Activated CD4-positive, alpha-beta T cell treated with anti-CD3 and anti-CD28 coated beads for 24 hours (primary cell): ENCODE measurements at places on chromosomes 13 and 19.

- DNase-seq, result peak; percentile 51
Observed at GRCh38 chr19:45640849-45641273, 1.7 kb upstream of the EML2 start.

- no peak for DNase-seq
Observed at GRCh38 chr13:29260684-29261083, 334.8 kb downstream of the SLC7A1 start.

DNA sequence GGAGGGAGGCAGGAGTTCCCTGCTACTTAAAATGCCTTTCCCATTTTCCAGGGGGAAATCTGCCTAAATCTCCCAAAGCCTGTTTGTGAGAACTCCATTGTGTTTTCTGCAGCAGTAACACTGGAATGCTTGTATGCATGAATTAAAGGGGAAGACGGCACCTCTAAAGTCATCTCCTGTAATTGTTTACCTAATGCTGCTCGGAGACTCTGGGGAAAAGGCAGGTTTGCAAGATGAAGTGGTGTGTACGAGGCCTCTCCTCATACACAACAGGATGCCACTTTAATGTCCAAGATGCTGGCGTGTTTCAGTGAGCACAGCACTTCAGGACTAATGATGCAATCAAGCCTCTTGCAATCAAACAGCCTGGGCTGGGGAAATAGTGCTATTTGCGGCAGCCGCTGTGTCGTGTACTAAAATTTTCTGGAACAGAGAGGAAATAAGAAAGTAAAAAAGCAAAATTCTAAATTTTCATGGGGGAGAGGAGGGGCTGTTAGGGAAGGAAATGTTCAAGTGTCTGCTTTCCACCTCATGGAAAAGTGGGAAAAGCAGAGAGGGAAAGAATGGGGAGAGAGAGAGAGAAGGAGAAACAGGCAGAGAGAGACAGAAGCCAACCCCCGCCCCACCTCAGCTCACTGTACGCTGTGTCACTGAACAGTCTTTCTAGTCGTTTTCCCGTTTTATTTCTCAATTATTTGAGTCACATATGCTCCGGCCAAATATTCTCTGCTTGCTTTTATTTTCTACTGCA, 32.9 kb downstream of the TSHZ3 start:
- no peak for DNase-seq

DNA sequence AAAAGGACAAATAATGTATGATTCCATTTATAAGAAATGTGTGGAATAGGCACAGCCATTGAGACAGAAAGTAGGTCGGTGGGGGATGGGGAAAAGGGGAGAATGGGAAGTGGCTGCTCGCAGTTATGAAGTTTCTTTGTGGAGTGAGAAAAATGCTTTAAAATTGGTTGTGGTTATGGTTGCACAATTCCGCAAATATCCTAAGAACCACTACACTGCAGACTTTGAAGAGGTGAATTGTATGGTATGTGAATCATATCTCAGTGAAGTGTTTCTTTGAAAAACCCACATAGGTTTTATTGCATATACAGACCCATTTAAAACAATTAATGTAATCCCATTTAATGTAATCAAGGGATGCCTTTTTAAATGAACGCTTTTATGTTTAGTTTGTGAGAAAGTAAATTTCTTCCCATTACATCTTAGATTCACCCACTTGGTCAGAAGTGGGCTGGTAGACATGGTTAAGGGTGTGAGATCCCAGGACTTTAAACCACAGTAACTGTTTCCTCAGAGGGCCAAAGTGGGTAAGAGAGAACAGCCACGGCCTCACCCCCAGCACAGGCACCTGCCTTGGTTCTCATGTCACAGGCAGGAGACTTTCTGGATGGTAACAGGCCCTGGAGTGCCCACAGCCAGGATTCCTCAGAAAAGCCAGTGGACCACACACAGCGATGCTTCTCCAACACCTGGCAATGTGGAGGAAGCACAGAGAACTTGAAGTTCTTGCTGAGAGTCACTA, 119.3 kb upstream of the GJB6 start:
- no peak for DNase-seq

GRCh38 chr13:42355491-42356183, 83.7 kb downstream of the AKAP11 start:
- DNase-seq, result no peak

GRCh38 chr13:63427170-63427569, 2011.5 kb upstream of the PCDH20 start:
- DNase-seq, result no peak

DNA sequence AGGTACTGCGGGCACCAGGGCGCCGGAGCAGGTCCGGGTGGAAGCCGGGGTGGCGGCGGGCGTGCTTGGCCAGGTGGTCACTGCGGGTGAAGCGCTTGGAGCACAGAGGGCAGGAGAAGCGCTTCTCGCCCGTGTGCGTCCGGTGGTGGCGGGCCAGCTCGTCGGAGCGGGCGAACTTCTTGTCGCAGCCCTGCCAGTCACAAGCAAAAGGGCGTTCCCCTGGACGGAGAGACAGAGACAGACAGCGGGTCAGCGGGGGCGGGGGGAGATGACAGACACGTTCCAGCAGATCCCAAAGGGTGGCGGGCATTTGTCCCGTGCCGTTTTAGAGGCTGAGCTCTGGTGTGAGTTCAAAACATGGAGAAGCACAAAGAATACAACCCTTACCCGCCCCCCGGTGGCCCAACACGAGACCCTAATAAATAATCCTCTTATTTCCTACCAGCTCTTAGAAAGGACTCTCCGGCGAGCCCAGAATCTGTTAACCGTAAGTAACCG, 6.3 kb upstream of the REXO1 start:
- DNase-seq, result no peak

DNA sequence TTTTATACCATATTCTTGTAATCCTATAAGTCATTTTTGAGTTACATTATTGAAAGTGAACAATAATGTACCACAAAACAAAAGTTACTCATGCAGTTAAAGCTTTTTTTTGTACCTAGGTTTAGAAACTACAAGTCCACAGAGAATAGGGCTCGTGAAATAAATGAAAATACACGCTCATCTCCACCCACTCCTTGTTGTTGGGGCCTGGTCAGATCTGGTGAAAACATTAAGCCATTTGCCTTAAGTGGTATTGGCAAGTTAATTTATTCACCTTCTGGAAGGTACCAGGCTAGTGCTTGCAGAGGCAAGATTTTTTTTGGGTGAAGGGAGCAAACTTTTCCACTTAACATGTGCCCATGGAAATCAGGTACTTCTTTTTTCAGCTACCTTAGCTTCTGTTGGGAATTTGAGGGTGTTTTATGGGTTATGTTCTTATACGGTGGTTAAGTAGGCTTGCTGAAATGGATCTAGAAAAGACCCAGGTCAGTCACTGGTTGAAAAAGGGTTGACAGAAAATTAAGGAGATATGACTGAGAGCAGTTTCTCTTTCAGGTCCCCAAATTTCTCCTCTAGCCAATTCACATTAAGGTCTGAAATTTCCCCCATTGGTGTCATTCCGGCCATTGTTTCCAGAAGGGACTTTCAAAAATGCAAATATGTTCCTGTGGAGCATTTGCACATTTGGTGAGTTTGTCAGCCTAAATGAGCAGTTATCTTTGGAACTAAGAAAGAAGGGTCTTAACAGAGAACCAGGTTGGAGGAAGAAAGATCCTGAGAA, 143.3 kb downstream of the KCNRG start:
- DNase-seq, result no peak

GRCh38 chr13:52749419-52749818, 9.8 kb upstream of the CNMD start:
- no peak for DNase-seq

DNA sequence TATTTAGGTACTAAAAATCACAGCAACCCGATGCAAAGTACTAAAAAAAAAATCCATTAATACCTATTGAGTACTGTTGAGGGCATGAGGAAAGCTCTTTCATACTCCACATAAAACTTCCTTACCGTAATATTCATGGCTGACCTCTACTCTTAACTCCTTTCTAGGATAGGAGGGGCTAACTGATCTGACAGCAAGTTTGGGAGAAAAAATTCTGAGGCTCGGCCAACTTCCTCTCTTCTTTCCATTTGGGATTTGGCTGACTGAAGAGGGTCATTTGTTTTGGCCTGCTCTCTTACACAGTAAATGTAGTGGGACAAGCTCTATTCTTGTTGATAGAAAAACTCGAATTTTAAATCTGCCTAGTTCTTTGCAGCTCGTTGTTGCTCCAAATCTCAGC, 9.4 kb upstream of the USPL1 start:
- DNase-seq, result no peak

GRCh38 chr13:33690354-33690753, 127.6 kb upstream of the RFC3 start:
- DNase-seq, result no peak

GRCh38 chr19:39237200-39238184, 7.3 kb downstream of the IFNL3 start:
- DNase-seq, result peak; percentile 26

GRCh38 chr19:6963244-6963852, 57.9 kb downstream of the MBD3L2B start:
- no peak for DNase-seq
